Activated CD8-positive, alpha-beta T cell treated with anti-CD3 and anti-CD28 coated beads for 36 hours (primary cell): ENCODE measurements at places on chromosomes 2 and 18. TPM values are rescaled to one million over a fixed set of nuclear protein-coding genes. Genes with fewer than 3 reads are reported as not detected.

OSBPL6 gene
- total RNA-seq: 4.0 TPM

ASAP2 gene
- not detected for total RNA-seq

FAM210A gene
- 57.7 TPM for total RNA-seq

ADAM17 gene
- 15.9 TPM for total RNA-seq

G6PC2 gene
- total RNA-seq: not detected

AOX1 gene
- total RNA-seq: 0.69 TPM

CYP27A1 gene
- 0.14 TPM for total RNA-seq

FAM228A gene
- total RNA-seq: not detected

KLF7 gene
- 9.8 TPM for total RNA-seq

TMEM200C gene
- total RNA-seq: not detected

SLC16A14 gene
- total RNA-seq: 2.3 TPM

GRHL1 gene
- 0.25 TPM for total RNA-seq

SRD5A2 gene
- total RNA-seq: not detected

KDSR gene
- total RNA-seq: 53.4 TPM

GAL3ST2 gene
- total RNA-seq: 0.89 TPM

SULT1C4 gene
- total RNA-seq: not detected

TDRD15 gene
- not detected for total RNA-seq

MDH1B gene
- total RNA-seq: 0.92 TPM

OR6B2 gene
- total RNA-seq: not detected

RAMP1 gene
- 1.0 TPM for total RNA-seq

CD8B gene
- 321 TPM for total RNA-seq

ARHGEF4 gene
- total RNA-seq: 4.2 TPM

CD28 gene
- 94.2 TPM for total RNA-seq

DNPEP gene
- total RNA-seq: 113 TPM

MYCN gene
- total RNA-seq: 0.22 TPM

MRPL19 gene
- 64.3 TPM for total RNA-seq

DHRS9 gene
- total RNA-seq: not detected

POTEI gene
- total RNA-seq: not detected

ERCC3 gene
- total RNA-seq: 43.9 TPM

RBM44 gene
- 0.52 TPM for total RNA-seq

CCDC150 gene
- total RNA-seq: 13.8 TPM

SCN9A gene
- total RNA-seq: not detected

USP34 gene
- 69.0 TPM for total RNA-seq

STPG4 gene
- total RNA-seq: not detected

DOCK10 gene
- total RNA-seq: 191 TPM

DSG4 gene
- not detected for total RNA-seq

CIB4 gene
- total RNA-seq: not detected

FEV gene
- not detected for total RNA-seq

GTF2A1L gene
- total RNA-seq: not detected

ZNF516 gene
- total RNA-seq: 7.0 TPM

KCNJ3 gene
- total RNA-seq: not detected

LIPG gene
- 0.27 TPM for total RNA-seq

PLCL1 gene
- total RNA-seq: 0.69 TPM

INHA gene
- total RNA-seq: not detected

NTSR2 gene
- total RNA-seq: not detected
